ENCODE measurements at places on chromosomes 6 and 20.
A peak's percentile ranks its signal among the peaks of the same experiment; 100 is the strongest.

DNA sequence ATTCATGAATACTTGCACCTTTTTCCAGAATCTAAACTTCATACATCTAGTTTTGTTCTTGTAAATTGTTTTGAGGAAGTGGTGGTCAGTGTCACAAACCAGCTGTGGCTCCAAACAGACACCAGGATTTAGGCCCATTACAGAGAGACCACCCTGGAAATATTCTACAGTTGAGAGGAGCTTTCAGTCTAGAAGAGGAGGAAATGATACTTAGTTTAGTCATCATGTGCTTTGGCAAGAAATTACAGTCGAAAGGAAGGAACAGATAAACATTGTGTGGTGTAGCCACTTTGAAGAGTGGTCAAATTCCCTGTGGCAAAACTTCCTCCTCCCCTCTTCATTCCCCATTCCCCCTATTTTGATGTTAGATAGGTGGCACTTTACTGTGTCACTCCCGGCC lies 15.7 kb downstream of the DCBLD1 start:
- no peak for DNase-seq

- no peak for DNase-seq
These were observed 67.3 kb upstream of the ADTRP start for GRCh38 chr6:11845664-11846577.

GRCh38 chr6:163772701-163773100 lies 358.2 kb downstream of the QKI start:
- DNase-seq, result no peak

- DNase-seq, result no peak
These were observed 177.7 kb downstream of the MRPL14 start for GRCh38 chr6:43949551-43949991.

DNA sequence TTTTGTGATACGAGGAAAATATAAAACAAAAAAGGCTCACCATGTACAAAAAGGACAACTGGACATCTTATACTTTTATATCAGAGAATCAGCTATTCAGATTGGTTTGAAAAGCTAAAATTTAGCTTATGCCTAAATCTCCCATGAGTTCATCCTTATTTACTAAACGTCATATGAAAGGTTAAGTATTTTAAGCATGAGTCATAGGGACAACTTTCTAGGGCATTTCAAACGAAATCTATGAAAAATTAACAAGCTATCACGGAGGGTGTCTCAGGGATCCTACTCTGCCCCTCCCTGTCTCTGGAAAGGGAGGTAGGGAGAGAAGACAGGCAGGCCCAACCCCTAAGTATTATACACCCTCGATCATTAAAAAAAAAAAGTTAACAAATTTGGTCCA lies 124.1 kb upstream of the LOC128125822 start:
- DNase-seq, result no peak

GRCh38 chr6:11232770-11233626 lies 530 bp upstream of the NEDD9 start:
- DNase-seq, result no peak

DNA sequence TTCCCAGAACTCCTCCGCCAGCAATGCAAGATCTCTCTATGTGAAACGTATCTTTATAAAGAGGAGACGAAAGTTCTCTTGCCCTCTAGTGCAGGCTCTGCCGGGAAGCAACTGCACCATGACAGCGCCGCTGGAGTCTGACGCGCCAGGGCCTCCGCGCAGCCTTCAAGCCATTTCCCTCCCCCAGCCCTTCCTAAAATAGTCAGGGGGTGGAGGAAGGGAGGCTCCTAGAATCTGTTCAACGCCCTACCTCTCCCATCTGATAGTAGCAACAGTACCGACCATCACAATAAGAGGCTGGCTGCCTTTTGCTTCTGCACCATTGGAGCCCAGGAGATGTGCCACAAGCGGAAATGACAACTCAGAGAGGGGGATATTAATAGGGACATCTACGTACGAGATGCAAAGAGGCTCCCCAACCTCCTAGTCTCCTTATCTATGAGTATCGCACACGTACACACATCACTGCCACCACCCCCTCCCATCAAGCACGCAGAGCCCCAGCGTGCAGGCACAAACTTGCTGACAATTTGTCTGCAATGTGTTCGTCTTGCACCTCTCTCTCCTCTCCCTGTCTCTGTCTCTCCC lies 1.0 kb downstream of the SYNE1 start:
- DNase-seq, result peak; percentile 4

GRCh38 chr20:38973107-38973506 lies 11.0 kb downstream of the DHX35 start:
- no peak for DNase-seq

DNA sequence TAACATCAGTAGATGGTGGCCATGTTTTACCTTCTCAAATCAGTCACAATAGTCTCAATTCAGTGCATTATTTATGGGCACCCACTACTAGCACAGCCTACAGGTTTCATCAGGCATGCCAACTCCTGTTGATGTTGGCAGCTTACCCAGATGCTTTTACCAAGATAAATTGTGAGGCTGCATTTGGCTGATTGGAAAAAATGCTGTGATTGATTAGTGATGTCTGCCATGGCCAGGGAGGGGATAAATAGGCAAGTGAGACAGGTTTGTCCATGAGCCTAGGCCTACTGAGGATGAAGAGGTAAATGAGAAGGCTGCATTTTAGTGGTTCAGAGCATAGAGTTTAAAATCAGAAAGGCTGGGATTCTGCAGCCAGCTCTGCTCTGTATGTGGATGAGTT lies 227.1 kb downstream of the NFATC2 start:
- no peak for DNase-seq

GRCh38 chr20:62142252-62143080 lies 728 bp downstream of the PSMA7 start:
- DNase-seq, result no peak

DNA sequence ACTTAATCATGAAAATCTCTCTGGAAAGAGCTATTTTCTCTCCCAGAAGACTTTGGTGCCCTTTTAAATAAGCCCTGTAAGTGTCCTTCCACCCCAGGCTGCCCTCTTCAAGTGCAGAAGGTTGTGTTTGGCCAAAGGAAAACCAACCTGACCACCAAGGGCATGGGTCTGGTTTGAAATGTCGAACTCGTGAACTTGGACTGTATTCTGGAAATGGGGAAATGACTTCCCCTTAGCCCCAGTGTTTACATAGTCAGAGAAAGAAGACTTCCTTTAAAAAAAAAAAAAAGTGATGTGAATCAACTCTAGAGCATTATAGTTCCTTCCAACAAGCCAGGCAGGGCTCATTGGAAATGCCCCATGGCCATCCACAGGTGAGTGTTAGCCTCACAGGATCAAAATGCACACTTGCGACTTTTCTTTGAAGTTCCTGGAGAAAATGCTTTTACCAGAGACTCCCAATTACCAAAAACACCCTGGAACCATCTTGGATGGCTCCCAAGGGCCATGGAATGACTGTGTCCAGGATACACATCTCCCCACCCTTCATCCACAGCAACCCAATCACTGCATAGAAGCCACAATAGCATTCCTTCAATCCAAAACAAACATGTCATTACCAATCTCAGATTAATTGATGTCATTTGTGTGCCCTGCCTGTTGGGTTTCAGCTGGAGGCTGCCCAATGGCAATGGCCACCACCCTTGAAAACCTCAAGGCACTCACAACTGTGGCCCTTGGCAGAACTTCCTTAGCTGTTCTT lies 133.8 kb downstream of the CLIC5 start:
- no peak for DNase-seq

- DNase-seq, result no peak
These were observed 155.5 kb upstream of the RNF24 start for GRCh38 chr20:4170621-4171537.

DNA sequence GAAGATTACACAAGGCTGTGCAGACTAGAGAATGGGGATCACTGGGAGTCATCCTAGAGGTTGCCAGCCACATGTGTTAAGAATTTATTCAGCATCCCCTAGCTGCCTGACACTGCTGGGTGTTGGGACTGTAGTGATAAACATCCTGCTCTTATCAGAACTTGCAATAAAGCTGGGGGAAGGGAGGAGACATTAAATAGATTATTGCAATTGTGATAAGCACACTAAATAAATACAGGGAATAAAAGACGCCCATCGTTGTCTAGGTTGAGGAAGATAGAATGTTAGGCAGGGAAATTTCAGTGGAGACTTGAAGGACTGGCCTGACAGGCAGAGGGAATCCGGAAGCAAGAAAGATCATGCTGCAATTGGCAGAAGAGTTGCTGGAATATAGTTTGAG lies 33.2 kb upstream of the TRAM2 start:
- no peak for DNase-seq

DNA sequence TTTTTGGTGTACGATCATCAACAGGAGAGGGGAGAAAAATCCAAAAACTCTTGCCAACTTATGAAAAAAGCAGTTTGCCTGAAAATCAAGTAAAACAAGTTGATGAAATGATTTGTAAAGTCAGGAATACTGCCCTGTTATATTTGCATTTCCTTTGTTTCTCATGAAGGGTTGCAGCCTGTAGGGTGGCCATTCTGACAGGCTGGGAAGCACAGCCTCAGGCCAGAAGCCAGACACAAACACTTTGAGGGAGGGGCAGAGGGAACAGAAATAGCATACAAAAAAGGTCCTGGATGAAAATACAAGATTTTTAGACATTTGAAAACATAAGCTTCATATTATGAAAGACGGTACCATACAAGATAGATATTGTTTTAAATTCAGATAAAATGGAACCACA lies 109.8 kb downstream of the DTNBP1 start:
- DNase-seq, result no peak

DNA sequence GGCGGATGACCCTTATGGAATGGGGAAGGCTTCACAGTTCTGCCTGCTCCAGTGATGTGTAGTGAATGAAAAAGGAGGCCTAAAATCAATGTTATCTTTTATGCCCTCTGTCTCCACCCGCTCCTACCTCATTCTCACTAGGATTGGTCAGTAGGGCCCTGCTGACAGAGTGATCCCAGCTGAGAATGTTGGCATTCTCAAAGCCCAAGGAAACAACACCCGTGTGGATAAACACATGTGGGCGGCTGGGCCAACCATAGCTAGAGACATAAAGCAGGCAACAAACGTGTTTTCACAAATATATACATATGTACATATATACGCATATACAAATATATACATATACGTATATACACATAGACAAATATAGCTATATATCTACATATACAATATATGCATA lies 4.5 kb downstream of the RIPK1 start:
- no peak for DNase-seq

- no peak for DNase-seq
These were observed 139.4 kb upstream of the HMGN3 start for GRCh38 chr6:79373880-79374279.

DNA sequence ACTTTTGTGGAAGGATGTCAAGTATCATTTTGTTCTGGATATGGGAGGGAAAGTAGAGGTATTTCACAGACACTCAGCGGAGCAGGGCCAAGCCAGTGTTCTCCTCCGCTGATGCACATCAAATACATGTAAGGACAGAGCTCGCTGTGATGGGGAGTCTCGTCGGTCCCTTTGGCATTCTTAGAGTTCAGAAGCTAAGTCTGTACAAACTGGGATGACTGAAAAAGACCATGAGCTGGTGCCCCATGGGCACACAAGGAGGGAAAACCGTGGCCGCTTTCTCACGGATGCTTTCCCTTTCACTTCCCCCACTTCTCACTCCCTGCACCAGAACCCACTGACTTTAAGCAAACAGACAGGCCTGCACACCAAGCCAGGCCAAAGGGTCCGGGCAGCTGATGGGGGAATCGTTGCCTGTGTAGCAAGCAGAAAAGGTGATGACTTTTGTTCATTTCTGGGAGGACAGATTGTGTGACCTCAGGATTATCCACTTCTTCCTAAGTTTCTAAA lies 27.7 kb upstream of the MPC1 start:
- no peak for DNase-seq

GRCh38 chr20:4150070-4150441 lies 134.7 kb upstream of the RNF24 start:
- DNase-seq, result no peak

DNA sequence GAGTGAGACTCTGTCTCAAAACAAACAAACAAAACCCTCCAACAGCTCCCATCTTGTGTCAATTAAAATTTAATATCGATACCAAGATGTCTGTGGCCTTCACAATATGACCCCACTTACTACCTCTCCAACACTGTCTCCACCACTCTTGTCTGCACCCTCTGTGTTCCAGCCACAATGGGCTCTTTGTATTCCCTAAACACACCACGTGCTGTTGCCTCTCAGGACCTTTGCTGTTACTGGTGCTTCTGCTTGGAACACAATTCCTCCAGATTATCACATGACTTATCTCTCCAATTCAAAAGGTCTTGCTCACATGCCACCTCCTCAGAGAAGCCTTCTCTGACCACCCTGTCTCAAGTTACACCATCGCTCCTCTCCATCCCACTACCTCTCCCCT lies 6.0 kb upstream of the HCK start:
- DNase-seq, result no peak

DNA sequence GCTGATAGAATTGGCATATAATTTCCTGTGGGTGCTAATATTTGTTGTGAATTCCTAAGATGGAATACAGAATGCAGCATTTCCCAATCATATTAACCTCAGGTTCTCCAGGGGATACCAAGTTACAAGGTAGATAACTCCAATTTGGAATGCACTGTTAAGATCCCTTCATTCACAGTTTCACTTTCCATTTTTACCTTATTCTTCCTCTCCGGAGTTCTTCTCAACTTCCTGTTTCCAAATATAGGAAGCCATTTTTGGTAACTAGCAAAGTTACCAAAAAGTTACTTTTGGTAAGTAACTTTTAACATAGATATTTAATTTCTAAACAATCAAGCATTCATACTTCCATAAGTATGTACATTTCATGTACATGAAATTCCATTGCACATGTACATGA lies 63.5 kb upstream of the PHACTR2 start:
- DNase-seq, result no peak

GRCh38 chr6:96809119-96809518 lies 28.2 kb downstream of the GPR63 start:
- DNase-seq, result peak; percentile 1

Measured in large intestine (tissue), 12 donors.